Iris pigment epithelial cell (primary cell): ENCODE measurements at places on chromosomes 7 and 10.

- no peak for DNase-seq
These were observed 93.8 kb upstream of the MGMT start for GRCh38 chr10:129373231-129373630.

DNA sequence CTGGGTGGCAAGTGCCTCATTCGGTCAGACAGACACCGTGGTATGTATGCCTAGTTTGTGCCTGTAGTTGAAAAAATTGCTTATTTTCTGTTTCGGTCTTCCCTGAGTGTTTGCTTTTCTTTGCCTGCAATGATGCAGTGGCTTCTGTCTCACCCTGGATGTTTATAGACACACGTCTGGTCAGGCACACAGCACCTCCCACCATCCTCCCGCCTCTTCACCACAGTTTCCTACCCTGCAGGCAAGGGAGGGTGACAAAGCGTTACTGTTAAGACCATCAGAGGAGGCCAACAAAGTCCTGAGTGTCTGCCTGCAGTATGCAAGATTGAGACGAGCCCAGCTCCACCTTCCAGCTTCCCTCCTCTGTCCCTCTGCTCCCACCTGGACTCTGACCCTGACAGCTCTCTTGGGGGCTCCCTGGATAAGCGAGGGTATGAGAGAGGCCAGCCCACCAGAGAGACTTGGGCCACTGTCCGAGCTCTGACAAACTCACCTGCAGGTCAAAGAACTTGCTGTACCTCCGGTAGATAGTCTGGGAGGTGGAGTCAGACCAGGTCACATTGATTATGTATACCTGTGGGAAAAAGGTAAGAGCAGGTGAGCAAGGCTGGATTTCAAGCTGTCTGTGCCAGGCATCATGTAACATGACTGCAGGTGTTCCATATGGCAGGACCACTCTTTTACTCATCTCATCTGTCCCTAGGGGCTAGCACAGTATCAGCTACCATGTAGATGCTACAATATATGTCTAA is 54.4 kb downstream of the SH3PXD2A start:
- peak; percentile 19 for DNase-seq

- DNase-seq = no peak
These were observed 125.1 kb upstream of the RAB11FIP2 start for GRCh38 chr10:118171861-118172260.

DNA sequence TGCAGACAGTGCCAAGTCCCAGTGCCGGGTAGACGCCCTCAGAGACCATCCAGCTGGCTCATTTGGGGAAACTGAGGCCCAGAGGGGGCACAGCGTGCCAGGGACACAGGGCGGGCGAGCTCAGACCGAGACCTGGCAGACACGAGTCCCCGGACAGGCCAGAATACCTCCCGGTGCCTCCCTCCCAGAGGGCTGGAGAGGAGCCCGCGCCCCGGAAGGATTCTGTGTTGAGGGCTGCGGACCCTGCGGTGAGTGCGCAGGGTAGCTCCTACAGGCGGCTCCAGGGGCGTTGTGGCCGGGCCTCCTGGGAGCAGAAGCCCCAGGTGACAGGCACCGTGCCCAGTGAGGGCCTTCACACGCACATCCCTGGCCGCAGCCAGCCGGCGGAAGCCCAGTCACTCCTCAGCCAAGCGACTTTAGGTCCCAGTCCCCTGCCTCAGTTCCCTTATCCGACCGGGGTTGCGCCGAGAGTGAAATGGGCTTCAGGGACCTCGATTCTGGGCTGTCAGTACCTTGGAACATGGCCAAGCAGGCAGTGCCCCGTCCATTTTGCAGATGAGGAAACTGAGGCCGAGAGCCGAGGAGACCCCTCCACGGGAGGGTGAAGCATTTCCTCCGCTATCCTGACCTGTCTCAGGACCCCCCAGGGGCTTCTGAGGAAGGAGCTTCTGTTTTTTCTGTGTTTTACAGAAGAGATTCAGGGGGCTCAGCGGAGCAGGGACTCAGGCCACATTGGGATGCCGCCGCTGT is 73.6 kb downstream of the ELFN1 start:
- DNase-seq = no peak

- DNase-seq = peak; percentile 61
These were observed 3.3 kb upstream of the OR2F2 start for GRCh38 chr7:143931739-143932138.

DNA sequence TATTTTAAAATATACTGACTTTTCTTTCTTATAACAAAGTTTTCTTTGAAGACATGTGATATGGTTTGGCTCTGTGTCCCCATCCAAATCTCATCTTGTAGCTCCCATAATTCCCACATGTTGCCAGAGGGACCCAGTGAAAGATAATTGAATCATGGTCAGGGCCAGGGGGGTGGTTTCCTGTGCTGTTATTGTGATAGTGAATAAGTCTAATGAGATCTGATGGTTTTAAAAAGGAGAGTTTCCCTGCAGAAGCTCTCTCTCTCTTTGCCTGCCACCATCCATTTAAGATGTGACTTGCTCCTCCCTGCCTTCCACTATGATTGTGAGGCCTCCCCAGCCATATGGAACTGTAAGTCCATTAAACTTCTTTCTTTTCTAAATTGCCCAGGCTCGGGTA is 768.1 kb downstream of the NRG3 start:
- DNase-seq = no peak

DNA sequence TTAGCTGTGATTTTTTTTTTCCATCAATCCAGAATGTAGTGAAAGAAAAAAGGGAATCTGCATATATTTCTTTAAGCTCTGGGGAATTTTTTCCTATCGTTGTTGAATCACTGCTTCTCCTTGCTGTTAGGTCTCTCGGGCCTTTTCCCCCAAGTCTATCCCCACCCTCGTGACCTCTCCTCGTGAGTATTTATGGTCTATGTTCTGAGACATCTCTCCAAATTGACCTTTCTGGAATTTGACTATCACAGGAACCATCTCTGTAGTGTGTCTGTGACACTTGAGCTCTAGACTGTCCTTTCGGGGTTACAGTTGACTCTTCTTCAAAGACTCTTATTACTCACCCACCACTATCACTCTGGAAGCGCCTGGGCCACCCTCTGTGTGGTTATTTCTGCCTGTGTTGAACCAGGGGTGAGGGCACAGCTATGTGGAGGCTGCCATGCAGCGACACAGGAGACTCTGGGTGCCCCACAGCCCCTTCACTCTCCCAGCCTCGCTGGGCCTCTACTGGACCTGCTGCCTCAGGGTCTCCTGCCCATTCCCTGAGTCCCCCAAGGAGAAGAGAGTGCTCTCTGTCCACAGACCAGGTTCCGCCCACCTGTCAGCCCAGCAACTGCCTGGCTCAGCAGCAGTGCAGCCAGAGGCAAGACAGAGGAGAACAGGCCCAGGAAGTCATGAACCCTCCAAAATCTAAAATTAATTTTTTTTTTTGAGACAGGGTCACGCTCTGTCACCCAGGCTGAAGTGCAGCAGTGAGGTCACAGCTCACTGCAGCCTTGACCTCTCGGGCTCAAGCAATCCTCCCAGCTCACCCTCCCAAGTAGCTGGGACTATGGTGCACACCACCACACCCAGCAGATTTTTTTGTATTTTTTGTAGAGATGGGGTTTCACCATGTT is 45.7 kb upstream of the PTPRN2 start:
- DNase-seq = no peak

- no peak for DNase-seq
These were observed 672 bp downstream of the LFNG start for GRCh38 chr7:2520131-2520760.

- no peak for DNase-seq
These were observed 2.7 kb downstream of the ITGB1 start for GRCh38 chr10:32955299-32955772.

DNA sequence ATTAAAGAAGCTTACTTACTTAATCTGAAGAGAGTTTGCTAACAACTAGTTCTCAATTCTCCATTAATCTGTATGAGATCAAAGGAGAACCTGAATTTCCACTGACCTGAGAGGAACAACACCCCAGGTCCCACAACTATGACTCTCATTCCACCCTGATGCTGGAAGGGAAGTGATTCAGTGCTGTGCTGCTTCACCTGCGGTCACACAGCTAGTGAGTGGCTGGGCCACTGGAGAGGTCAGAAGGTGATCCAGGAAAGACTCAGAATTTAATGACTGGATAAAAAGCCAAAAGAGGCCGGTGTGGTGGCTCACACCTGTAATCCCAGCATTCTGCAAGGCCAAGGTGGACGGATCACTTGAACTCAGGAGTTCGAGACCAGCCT is 23.6 kb downstream of the SORBS1 start:
- DNase-seq = no peak

DNA sequence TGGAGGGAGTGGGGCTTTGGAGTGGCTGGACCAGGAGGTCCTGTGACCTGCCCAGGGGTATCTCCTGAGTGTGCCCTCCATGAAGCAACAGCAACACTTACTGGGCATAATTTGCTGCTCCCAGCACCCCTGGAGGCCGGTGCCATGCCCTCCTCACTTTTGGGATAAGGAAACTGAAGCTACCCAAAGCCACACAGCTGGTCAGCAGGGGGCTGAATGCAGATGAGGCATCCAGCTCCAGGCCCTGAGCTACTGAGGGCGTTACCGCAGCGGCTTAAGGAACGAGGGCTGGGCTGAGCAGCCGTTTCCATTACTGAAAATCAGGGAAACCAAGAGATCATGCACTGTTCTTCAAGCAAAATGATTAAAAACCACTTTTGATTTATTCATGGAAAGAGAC is 408.9 kb downstream of the GLRX3 start:
- no peak for DNase-seq

GRCh38 chr7:109956916-109957315 is 1134.0 kb upstream of the LRRN3 start:
- no peak for DNase-seq

DNA sequence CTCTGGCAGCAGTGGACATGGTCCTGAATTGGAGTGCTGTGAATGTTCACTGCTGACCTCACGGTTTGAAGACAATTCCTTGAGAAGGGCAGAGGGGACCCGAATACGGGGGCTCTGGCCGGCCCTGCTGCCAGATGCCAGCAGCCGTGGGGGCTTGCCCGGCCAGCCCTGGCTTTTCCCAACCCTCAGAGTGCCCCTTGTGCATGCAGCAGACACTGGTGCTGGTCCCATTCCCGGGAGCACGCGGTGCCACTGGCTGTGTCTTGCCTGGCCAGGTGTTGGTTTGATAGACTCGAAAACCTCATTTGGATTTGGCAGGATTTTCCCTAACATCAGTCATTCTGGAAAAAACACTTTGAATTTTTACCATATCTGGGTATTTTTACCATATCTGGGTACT is 49.1 kb downstream of the LHPP start:
- no peak for DNase-seq

DNA sequence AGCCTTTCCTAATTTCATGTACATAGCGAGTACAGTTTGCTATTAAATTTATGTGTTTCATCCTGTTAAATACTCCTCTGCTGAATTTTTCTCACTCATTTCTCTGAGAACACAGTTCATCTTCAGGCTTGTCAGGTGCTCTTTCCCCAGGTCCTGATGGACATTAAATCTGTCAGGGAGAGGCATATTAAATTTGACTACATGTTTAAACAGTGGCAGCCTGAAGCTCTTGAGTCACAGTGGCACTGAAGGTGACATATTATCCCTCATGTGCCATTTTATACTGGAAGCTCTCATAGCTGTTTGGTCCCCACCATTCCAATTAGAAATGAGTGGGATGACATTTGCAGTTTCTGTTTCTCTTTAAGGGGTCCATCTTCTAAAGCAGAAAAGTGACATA is 1089.6 kb upstream of the SORCS1 start:
- DNase-seq = no peak

DNA sequence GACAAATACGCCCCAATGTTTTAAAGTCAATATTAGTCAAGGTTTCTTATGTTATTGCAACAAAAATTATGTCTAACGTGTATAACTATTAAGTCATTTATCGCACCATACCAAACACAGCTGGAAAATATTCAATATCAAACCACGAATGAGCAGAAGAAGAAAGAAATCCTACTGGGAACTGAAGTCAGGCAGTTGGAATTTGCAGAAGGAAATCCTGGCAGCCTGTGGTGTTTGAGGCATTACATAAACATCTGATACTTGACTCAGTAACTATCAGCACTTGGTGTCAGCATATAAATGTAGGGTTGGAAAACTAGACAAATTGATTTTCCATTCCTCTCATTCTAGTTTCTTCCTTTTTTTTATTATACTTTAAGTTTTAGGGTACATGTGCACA is 83.4 kb upstream of the NUPR2 start:
- DNase-seq = peak; percentile 6

DNA sequence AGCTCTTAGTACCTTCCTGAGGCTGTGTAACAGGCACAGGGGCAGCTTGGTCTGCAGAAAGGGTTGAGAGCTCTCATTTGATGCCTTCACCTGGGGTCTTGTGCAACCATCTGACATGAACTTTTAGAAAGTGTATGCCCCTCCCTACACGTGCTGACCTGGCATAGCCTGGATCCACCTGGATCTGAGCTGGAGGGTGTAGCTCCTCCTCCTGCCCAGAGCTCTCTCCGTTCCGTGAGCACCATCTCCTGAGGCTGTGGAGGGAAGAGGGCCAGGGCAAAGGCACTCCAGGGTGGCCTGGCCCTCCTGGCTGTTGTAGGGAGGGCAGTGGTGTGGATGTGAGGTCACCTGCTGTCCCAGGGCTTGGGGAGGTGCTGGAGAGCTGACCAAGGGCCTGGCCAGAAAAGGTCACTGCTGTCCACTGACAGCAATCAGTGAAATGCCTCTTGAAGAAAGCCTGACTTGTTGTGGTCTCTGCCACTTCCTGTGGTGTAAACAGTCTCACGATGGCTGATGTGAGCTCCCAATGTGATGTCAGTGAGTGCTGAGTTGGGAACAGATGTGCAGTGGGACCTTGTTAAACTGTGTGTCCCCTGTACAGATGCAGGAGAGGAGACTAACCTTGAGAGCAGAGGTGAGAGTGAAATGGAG is 23.0 kb downstream of the AMZ1 start:
- peak; percentile 34 for DNase-seq

- DNase-seq = no peak
These were observed 44.4 kb downstream of the SPDYE5 start for GRCh38 chr7:75536491-75536890.

- no peak for DNase-seq
These were observed 2.2 kb downstream of the LEP start for GRCh38 chr7:128243273-128243672.

DNA sequence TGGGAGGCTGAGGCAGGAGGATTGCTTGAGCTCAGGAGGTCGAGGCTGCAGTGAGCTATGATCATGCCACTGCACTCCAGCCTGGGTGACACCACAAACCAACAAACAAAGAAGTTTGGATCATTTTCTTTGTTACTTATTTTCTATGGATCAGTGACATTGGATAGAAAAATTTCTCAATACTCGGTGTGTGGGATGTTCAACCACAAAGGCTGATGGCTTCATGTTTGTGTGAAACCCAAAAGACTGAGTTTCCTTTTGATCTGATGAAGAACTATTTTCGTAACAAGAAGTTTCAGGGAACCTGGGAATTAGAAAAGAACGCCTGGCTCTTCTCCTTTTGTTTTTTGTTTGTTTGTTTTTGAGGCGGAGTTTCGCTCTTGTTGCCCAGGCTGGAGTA is 104.0 kb downstream of the HOXA1 start:
- DNase-seq = no peak

DNA sequence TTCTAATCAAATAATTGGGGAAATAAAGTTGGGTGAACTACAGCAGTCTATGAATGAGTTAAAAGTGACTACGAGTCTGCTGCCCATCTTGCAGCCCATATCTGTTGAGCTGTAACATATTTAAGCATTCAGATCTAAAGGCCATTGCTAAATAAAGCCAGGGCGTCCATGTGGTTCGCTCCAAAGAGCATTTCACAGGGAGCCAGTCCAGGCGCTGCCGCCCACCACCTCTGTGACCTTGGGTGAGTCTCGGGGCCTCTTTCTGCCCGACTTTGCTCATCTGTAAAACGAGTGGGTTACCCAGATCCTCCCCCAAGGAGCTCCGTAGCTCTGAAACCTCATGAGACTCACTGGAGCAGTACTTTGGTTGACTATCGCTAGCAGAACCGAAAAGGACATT is 223.1 kb downstream of the CUX1 start:
- DNase-seq = no peak
